ENCODE measurements at places on chromosomes 16 and 17. TPM values are rescaled to one million over a fixed set of nuclear protein-coding genes. Genes with fewer than 3 reads are reported as not detected.

- H3K27ac ChIP-seq = 0 out of 2 replicates have a peak overlapping the region, but pooled peaks have one; percentile 32
- no peaks in the 10 kb centered on the region for H3K4me1 ChIP-seq
- H3K27me3 ChIP-seq = no peaks in the 10 kb centered on the region
Measured at GRCh38 chr17:31877911-31878702, 19.1 kb upstream of the COPRS start.

GRCh38 chr17:6402258-6402657 lies 32.7 kb downstream of the AIPL1 start:
- DNase-seq = no peak
- H3K27me3 ChIP-seq = no peaks in the 10 kb centered on the region
- no peak overlapping the region for H3K27ac ChIP-seq
- peaks cover 4% of the 10 kb centered on the region for H3K36me3 ChIP-seq
- H3K4me1 ChIP-seq = no peaks in the 10 kb centered on the region
- no peak overlapping the region for H3K4me3 ChIP-seq

Gene TPSG1
- total RNA-seq = not detected

DNA sequence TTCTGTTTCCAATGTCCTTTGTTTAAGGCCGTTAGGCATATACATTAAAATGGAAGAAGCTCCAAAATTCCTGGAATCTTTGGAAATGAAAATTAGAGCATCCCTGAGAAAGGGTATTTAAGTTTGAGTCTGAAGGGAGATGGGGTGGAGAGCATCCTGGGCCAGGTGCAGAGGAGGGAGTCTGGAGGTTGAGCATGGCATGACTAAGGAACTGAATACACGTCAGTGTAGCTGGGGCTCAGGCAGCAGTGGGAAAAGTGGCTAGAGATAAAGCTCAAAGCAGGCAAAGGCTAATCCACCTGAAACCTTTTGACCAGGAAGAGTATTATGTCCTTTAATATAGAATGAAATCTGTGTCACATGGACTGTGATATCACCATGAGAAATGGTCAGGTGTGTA lies 669.0 kb upstream of the RBFOX1 start:
- peaks cover 77% of the 10 kb centered on the region for H3K36me3 ChIP-seq
- H3K4me3 ChIP-seq = no peak overlapping the region
- no peaks in the 10 kb centered on the region for H3K27me3 ChIP-seq

DNA sequence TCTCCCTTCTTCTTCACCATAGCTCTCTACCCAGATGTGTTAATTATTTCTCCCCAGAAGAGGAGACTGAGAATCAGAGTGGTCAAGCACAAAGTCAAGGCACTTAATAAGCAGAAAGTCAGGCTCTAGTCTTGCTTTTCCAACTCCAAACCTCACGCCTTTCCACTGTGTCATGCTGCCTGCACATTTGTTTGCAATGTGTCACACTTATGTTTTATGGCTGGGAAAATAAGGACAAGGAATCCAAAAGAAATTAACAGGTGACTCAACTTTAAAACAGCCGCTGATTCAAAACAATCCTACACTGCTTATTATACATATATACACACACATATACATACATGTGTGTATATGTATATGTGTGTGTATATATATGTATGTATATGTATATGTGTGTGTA lies 255.7 kb upstream of the DYNLRB2 start:
- H3K27me3 ChIP-seq = no peaks in the 10 kb centered on the region
- no peak overlapping the region for H3K27ac ChIP-seq
- no peaks in the 10 kb centered on the region for H3K4me1 ChIP-seq
- DNase-seq = no peak

GRCh38 chr16:89046491-89046890 lies 47.2 kb upstream of the ACSF3 start:
- H3K4me3 ChIP-seq = no peak overlapping the region
- no peak overlapping the region for H3K27ac ChIP-seq
- no peaks in the 10 kb centered on the region for H3K36me3 ChIP-seq
- H3K4me1 ChIP-seq = 0 out of 2 replicates have a peak, but pooled peaks cover 3% of the 10 kb centered on the region
- DNase-seq = no peak

GRCh38 chr17:35235289-35235688 lies 7.6 kb upstream of the SLFN5 start:
- H3K27ac ChIP-seq = no peak overlapping the region
- H3K4me3 ChIP-seq = no peak overlapping the region
- H3K27me3 ChIP-seq = peaks cover 29% of the 10 kb centered on the region
- H3K36me3 ChIP-seq = no peaks in the 10 kb centered on the region
- no peaks in the 10 kb centered on the region for H3K4me1 ChIP-seq

Gene ABCC11
- total RNA-seq = not detected
